ENCODE measurements at places on chromosomes 11 and 22.
A peak's percentile ranks its signal among the peaks of the same experiment; 100 is the strongest.

- peak; percentile 59 for DNase-seq
Observed at GRCh38 chr11:75576499-75576918, 14.5 kb downstream of the SERPINH1 start.

GRCh38 chr11:70141486-70142220 is 61.4 kb upstream of the FADD start:
- DNase-seq = no peak

DNA sequence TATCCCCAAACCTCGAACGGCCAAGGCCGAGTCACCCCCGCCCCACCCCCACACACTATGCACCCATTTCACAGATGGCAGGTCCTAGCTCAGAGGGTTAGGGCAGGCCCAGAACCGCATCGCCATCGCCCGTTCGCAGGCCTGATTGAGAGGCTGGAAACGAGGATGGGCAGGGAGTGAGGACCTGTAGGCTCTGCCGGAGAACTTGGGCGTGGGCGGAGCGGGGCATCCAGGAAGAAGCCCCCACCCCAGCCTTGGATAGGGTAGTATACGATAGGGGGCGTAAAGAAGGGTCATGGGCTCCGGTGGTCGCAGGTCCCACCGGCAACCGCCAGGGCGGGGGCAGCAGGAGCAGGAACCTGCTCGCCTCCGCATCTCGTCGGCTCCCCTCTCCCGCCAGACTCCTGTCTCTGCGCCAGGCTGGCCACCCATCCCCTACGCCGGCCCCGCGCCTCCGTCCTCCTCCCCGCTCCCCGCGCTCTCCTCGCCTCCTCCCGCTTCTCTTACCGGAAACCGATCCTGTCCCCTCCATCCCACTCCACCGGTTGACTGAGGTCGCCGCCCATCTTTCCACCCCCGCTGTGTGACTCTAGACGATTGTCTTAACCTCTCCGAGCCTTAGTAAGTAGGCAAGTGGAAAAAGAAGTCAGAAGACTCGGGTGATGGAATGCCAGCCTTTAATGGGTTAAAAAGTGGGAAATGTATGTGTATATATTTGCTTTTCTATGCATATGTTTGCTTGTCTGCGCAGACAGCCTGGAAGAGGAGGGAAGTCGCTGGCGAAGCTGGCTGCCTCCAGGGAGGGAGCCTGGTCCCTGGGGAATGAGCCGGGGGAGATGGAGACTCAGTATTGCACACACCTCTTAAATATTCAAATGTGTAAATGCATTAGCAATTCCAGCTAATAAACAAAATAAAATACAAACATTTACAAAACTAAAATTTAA is 52.8 kb downstream of the CYTH4 start:
- no peak for DNase-seq

GRCh38 chr11:126655807-126656128 is 300.3 kb downstream of the ST3GAL4 start:
- DNase-seq = no peak

DNA sequence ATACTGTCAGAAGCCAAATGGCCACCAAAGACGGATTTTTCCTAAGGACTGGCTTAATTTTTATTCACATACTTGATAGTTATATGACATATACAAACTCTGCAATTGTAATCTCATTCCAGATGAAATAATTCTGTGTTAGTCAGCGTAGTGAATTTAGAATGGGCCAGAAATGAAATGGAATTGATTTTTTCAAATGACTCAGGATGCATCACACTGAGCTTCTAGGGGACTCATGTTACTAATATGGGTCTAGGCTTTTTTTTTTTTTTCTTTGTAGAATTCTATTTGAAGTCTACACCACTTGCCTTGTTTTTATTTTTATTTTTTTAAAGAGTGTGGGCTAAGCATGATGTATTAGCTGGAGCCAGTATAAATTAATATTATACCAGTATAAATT is 62.7 kb downstream of the SPECC1L start:
- no peak for DNase-seq

GRCh38 chr22:39534092-39534506 is 1.6 kb upstream of the RPS19BP1 start:
- no peak for DNase-seq

DNA sequence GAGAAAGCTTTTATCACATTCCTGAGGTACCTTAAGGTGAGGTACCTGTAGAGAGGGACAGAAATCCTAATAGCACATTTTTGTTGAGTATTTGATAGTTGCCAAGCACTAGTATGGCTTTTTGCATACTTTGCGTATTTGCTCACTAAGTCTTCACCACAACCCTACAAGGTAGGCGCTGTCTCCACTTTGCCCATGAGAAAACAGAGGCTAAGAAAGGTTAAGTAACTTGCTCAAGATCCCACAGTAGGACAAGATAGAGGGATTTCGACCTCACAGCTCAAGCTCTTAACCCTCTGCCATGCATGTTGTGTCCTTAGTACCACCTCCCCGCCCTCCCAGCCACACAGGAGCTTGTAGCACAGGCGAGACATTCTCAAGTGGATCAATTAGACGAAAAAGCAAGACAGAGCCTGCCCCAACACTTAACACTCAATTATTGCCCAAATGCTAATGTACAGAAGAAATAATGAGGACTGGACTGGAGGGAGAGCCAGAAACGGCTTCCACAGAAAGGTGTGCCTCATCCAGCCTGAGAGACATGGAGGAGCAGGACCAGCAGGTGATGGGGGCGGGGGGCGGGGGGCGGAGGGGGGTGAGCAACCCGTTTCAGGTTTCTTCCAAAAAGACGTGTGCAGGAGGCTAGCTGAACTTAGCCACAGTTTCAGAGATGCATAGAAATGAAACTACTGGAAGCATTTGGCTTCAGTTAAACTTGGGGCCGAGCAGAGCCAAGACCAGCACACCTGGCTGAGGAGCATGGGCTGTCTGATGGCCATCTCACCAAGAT is 26.7 kb upstream of the CD44 start:
- DNase-seq = no peak

DNA sequence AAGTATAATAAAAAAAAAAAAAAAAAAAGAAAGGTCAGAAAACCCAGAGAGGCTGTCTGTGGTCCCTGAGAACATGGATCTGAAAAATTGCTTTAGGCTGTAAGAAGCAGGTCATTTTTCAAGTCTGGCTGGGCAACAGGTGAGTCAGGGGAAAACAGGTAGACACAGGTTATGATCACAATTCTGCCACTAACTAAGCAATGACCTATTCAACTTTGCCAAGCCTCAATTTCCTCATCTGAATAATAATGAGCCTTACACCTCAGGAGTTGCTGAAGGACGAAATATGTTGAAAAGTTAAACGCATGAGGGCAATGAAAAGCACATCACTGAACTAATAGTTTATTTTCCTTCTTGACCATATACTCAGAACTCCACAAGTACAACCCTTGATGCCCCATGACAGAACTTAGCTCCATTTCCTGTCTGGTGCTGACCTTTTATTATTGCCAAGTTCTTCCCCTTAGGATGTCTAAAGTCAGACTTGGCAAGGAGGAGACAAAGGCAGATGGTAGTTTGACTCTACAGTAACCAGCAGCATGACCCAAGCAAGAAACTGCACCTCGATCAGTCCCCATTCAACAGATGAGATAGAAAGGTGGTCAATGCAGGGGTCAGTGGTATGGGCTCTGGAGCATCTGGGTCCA is 93.6 kb downstream of the SYN3 start:
- DNase-seq = no peak

DNA sequence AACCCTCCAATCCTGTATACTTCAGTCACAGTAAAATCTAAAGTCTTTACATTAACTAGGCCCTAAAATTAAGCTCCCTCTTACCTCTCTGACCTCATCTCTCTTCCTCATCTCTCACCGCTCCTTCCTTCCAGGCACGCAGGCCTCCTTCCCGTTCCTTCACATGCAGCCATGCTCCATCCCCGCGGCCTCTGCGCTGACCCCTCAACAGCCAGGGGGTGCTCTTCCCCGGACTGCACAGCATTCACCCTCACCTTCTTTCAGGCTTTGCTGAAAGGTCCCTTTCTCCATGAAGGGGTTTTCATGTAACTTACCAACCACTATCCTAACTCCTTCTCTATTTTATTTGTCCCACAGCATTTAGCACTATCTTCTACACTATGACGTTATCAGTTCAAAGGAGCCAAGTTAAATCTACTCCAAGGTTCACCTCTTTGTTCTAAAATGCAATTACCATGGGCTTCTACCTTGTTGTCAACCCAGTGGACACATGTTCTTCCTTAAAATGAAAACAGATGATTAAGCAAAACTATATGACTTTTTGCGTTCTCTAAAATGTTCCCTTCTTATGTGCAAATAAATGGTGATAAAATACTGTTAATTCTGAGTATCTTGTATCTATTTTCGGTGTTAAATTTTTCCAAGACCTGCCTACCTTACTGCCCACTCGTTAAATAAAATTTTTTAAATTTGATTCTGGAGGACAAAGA is 57.8 kb upstream of the APOA1 start:
- no peak for DNase-seq

- peak; percentile 1 for DNase-seq
Observed at GRCh38 chr11:71336176-71336995, 84.0 kb upstream of the SHANK2 start.

- no peak for DNase-seq
Observed at GRCh38 chr11:109747839-109748238, 325.8 kb downstream of the C11orf87 start.

- peak; percentile 14 for DNase-seq
Observed at GRCh38 chr11:67627441-67627811, 2.3 kb downstream of the NUDT8 start.

DNA sequence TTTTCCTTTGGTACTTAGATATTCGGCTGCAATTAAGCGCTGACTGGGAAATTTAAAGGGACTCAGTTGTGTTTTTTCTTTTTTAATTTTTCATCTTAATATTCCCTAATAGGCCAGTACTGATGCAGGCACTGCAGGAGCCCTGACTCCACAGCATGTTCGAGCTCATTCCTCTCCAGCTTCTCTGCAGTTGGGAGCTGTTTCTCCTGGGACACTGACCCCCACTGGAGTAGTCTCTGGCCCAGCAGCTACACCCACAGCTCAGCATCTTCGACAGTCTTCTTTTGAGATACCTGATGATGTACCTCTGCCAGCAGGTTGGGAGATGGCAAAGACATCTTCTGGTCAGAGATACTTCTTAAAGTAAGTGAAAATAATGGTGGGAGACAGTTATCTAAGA is 3.8 kb downstream of the YAP1 start:
- DNase-seq = no peak

DNA sequence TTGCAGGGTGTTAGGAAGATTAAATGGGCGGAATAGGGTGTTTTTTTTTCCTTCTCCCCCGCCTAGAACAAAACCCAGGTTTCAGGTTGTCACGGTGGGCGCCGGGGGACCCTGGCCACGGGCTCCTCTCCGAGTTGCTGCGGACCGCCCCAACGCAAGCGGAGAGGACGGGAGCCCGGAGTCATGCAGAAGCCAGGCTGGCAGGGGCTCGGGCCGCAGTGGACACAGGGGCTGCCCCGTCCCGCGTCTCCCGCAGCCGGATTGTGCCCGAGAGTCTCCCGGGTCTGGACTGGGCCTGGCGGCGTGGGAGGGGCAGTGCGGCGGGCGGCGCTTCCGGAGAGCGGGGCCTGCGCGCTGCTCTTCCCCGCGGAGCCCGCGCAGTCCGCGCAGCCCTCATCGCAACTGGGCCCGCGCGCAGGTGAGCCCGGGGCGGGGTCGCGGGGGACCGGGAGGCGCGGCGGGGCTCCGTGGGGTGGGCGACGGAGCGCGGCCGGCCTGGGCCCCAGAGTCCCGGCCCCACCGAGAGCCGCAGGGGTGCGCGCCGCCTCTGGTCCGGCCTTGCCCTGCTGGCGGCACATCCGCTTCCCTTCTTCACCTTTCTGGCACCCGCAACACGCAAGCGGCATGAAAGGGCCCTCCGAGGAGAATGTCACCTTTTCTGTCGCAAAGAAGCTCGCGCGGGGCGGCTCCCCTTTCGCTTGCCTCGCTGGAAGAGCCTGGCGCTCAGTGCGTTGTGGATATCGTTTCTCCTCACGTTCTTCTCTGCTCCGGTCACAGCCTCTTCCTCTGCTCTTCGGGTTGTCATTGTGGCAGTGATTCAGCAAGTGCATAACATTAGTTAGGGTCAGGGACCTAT is at the start of gene TIRAP:
TIRAP (plus strand) TSS at position 358 of the 856 bp plus-strand sequence. CDS start 7,802 bp downstream, outside the sequence.
- DNase-seq = peak; percentile 81

GRCh38 chr11:130801333-130802122 is 114.8 kb downstream of the SNX19 start:
- no peak for DNase-seq

GRCh38 chr11:132718711-132719671 is 813.3 kb downstream of the OPCML start:
- peak; percentile 30 for DNase-seq

- DNase-seq = no peak
Observed at GRCh38 chr11:114924042-114924441, 245.7 kb downstream of the NXPE2 start.

- no peak for DNase-seq
Observed at GRCh38 chr11:6448574-6448973, 7.8 kb upstream of the HPX start.

DNA sequence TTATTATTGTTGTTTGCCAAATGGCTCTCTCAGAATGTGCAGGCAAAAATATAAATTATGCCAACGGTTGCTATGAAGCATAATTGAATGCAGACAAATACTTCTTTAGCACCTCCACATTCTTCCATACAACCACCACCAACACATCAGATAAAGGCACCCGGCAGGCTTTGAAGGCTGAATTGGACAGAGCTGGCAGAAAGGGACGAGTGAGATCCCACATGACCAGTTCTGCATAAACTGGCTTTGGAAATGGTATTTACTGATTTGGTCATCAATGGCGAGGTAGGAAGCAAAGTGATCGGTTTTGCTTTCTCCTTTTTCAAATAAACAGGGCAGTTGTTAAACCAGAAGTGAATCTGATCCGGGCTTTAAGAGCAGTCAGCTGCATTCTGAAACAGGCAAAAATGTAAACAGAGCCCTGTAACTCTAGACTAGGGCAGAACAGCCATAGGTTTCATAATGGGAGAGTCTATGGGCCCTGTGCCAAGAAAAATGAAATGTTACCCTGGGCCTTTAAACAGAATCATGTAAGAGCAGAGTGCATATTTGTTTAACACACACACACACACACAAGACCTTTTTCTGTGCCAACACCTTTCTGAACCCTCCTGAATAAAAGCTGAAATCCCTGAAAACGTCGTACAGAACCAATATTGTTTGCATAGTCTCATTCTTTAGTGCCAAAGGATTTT is 97.7 kb downstream of the MPPED2 start:
- peak; percentile 49 for DNase-seq

GRCh38 chr11:30143098-30143705 is 87.6 kb upstream of the FSHB start:
- no peak for DNase-seq

- DNase-seq = peak; percentile 58
Observed at GRCh38 chr11:61472868-61473267, 35.7 kb upstream of the LRRC10B start.

DNA sequence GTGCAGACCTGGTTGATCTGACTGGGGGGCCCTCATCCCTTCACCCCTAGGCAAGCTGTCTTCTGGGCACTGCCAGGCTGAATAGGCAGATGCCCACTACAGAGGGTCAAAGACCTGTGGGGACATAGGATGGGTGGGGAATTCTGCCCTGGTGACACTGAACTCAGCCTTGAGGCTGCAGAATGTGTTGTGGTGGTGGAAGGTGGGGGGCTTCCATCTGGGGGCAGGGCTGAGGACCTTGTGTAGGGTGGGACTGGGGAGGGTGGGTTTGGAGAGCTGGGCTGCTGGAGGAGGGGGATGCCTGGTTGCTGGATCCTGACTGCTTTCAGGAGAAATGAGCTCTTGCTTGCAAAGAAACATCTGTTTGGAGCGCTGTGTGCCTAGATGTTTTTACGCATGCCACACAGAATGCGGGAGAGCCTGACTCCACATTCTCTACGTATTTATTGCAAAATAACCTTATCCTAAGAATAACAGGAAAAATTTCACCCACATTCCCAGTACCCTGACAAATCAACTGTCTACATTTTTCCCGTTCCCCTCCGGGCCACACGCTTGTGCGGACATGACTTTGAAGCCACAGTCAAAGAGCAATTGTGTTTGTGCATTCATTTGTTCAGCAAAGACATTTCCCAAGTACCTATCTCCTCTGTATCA is 18.3 kb downstream of the SMIM38 start:
- DNase-seq = peak; percentile 9
